Activated naive CD8-positive, alpha-beta T cell treated with anti-CD3 and anti-CD28 coated beads for 36 hours (primary cell): ENCODE measurements at places on chromosomes 6 and 20.
A peak's percentile ranks its signal among the peaks of the same experiment; 100 is the strongest.

- H3K27ac ChIP-seq, result no peak overlapping the region
- H3K4me1 ChIP-seq, result no peaks in the 10 kb centered on the region
- H3K27me3 ChIP-seq, result peaks cover 11% of the 10 kb centered on the region
- no peak overlapping the region for H3K4me3 ChIP-seq
- peak; percentile 37 for DNase-seq
Measured at GRCh38 chr6:134097114-134097707, 44.8 kb upstream of the SLC2A12 start.

DNA sequence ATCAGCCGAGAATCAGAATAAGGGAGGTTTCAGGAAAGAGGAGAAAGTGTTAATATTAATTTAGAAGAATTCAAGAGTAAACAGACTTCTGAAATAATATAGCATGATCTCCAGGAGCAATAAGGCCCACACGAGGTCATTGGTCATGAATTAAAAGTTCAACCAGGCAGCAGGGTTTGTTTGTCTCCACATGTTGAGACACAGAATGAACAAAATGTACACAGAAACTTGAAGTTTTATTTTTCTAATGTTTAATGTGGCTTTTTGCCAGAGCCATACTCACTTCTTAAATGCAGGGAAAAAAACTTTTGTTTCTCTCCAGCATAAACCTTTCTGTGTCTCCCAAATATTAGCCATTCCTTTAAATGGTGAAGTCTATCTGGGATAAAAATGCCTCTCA lies 504.5 kb downstream of the HDGFL1 start:
- DNase-seq, result no peak
- H3K4me3 ChIP-seq, result no peak overlapping the region
- no peaks in the 10 kb centered on the region for H3K36me3 ChIP-seq
- H3K4me1 ChIP-seq, result no peaks in the 10 kb centered on the region

DNA sequence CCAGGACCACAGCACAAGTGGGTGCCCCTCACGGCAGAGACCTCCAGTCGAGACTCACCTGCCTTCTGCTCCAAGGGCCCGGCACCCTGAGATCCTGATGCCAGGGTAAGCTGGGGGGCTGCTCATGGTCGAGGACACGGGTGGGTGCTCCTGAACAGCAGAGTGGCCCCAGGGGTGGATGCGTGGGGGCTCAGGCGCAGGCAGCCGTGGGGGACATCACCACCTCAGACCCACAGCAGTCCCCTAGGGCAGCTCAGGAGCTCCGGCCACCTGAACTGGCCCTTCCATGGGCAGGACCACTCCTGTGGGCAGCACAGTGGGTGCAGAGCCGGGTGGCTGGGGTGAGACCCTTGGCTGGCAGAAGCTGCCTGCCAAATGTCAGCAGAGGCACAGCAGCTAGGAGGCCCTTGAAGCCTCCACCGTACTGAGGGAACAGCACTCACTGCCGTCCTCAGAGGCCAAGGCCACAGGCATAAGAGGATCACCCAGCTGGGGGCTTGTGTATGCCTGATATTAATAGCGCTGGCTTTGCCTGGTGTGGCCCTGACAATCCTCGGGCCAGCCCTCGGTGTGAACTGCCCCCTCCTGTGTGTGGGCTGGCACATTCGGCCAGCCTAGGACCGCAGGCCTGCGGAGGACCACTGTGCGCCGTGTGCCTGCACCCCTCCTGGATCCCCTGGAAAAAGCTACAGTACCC lies 5.4 kb downstream of the UCKL1 start:
- H3K4me3 ChIP-seq, result no peak overlapping the region
- peaks cover 48% of the 10 kb centered on the region for H3K4me1 ChIP-seq
- H3K27me3 ChIP-seq, result no peaks in the 10 kb centered on the region
- H3K27ac ChIP-seq, result no peak overlapping the region

DNA sequence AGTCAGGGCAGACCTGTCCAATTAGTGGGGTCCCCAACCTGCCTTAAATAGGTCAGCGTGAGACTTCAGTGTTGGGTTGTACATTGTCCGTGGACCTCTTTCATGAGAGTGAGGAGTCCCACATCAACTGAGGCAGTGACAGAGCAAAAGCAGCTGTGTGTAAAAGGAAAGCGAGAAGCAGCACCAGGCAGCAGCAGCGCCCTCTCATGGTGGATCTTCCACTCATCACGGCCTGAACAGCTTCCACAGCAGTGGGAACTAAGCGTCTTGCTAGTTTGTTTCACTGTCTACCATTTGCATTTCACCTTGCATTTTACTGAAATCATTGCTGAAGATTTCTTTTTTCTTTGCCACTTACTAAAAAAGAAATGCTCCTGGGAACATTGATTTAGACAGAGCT lies 333.8 kb downstream of the PKHD1 start:
- H3K36me3 ChIP-seq, result no peaks in the 10 kb centered on the region
- no peak overlapping the region for H3K27ac ChIP-seq
- H3K4me3 ChIP-seq, result no peak overlapping the region
- no peak for DNase-seq
- H3K27me3 ChIP-seq, result no peaks in the 10 kb centered on the region
- H3K4me1 ChIP-seq, result no peaks in the 10 kb centered on the region

DNA sequence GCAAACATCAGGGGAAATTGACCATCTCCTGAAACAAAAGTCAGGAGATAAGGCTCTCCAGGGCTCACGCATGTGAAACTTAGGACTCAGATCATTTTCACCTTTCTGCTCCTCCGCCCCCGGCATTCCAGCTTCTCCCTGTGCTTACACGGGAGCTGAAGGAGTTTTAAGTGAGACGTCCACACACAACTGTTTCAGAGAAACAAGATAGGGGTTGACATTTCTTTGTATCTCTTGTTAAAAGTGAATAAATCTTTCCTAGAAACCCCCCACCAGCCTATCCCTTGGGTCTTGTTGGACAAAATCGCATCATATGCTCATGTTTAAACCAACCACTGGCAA lies 46.1 kb downstream of the FAM50B start:
- no peaks in the 10 kb centered on the region for H3K36me3 ChIP-seq
- H3K27me3 ChIP-seq, result no peaks in the 10 kb centered on the region
- H3K4me1 ChIP-seq, result no peaks in the 10 kb centered on the region

- no peak overlapping the region for H3K4me3 ChIP-seq
- H3K4me1 ChIP-seq, result no peaks in the 10 kb centered on the region
- H3K27me3 ChIP-seq, result no peaks in the 10 kb centered on the region
- DNase-seq, result no peak
- no peaks in the 10 kb centered on the region for H3K36me3 ChIP-seq
Measured at GRCh38 chr20:58571356-58571692, 56.1 kb upstream of the APCDD1L start.

GRCh38 chr6:17152703-17153102 lies 50.9 kb downstream of the STMND1 start:
- H3K4me3 ChIP-seq, result no peak overlapping the region
- DNase-seq, result no peak
- H3K27ac ChIP-seq, result no peak overlapping the region
- no peaks in the 10 kb centered on the region for H3K4me1 ChIP-seq
- H3K36me3 ChIP-seq, result no peaks in the 10 kb centered on the region
- H3K27me3 ChIP-seq, result peaks cover 4% of the 10 kb centered on the region

DNA sequence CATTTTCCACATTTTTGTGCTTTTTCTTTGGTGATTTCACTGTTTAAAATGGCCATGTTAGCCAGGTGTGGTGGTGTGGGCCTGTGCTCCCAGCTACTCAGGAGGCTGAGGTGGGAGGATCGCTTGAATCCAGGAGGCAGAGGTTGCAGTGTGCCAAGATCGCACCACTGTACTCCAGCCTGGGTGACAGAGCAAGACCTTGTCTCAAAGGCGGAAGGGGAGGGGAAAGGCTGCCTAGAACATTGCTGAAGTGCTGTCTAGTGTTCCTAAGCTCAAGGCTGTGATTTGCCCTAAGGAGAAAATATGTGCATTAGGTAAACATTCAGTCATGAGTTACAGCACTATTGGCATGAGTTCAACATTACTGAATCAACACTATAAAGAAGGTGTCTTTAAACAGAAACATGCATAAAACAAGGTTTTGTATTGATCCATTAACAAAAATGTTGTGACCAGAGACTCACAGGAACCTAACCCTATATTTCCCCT lies 14.0 kb downstream of the ZC2HC1B start:
- no peaks in the 10 kb centered on the region for H3K27me3 ChIP-seq
- no peak for DNase-seq

- no peak overlapping the region for H3K4me3 ChIP-seq
- H3K27ac ChIP-seq, result no peak overlapping the region
- DNase-seq, result no peak
Measured at GRCh38 chr20:17010181-17010580, 216.7 kb upstream of the PCSK2 start.

DNA sequence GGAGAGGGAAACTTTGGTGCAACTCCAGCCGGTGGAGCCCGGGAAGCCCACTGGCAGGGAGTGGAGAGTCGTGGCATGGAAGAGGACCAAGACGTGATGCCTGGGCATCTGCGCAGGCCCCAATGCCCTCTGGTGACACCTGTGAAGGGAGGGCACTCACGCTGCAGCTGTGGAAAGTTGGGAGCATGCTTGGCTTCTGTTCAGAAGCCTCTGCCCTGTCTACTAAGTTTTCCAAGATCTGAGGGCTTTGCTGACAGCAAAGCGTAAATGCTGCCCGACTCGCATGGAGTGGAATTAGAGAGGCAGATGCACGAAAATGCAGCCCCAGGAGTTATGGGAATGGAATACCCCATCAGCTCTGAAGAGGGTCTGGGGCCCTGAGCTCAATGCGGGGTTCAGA lies 75.7 kb downstream of the SYNDIG1 start:
- H3K36me3 ChIP-seq, result no peaks in the 10 kb centered on the region
- peaks cover 13% of the 10 kb centered on the region for H3K27me3 ChIP-seq
- H3K27ac ChIP-seq, result no peak overlapping the region
- no peaks in the 10 kb centered on the region for H3K4me1 ChIP-seq

- H3K4me3 ChIP-seq, result no peak overlapping the region
- H3K36me3 ChIP-seq, result peaks cover 16% of the 10 kb centered on the region
- no peak overlapping the region for H3K27ac ChIP-seq
- no peaks in the 10 kb centered on the region for H3K4me1 ChIP-seq
- H3K27me3 ChIP-seq, result no peaks in the 10 kb centered on the region
Measured at GRCh38 chr20:37243076-37243936, 18.3 kb downstream of the GHRH start.

DNA sequence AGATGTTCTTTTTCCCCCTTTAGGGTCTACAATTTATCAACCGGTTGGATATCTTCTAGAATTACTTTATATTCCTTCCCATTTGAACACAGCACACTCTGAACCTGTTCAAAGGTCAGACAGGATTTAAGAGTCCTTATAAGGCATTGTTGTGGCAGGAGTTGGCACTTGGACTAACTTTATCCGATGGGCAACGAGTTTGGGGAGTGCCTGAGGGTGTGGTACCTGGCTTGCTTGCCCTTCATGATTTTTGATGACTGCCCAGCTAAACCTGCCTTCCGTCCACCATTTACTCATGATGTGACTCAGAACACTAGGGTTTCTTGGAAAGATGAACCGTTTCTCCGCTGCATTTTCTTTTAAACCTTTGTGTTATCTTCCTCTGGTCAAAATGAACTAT lies 285.2 kb downstream of the FOXC1 start:
- no peaks in the 10 kb centered on the region for H3K27me3 ChIP-seq
- no peak overlapping the region for H3K4me3 ChIP-seq
- H3K27ac ChIP-seq, result no peak overlapping the region
- H3K4me1 ChIP-seq, result peaks cover 15% of the 10 kb centered on the region
- DNase-seq, result no peak

- no peaks in the 10 kb centered on the region for H3K36me3 ChIP-seq
- no peak overlapping the region for H3K27ac ChIP-seq
- peaks cover 16% of the 10 kb centered on the region for H3K27me3 ChIP-seq
- peak overlapping the region; percentile 70 for H3K4me3 ChIP-seq
- peak; percentile 49 for DNase-seq
Measured at GRCh38 chr6:17015551-17016381, 86.1 kb upstream of the STMND1 start.

DNA sequence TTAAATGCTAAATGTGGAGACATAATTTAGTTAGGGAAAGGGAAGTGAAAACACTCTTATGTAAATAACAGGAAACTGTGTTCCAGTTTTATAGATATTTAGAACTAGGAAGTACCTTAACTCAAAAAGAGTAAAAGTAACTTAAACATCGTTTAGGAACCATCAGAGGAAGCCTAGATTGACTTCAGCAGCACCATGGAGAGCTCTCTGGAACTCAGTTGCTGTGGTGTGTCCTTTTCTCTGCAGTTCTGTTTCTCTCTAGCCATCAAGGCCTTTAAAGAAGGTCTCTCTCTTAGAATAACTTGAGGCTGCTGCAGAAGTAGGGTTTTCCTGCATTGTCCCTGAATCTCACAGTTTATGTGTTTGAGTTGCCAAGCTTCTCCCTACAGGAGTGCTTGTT lies 26.9 kb downstream of the CLVS2 start:
- peaks cover 3% of the 10 kb centered on the region for H3K27me3 ChIP-seq
- H3K4me3 ChIP-seq, result no peak overlapping the region
- no peak overlapping the region for H3K27ac ChIP-seq
- H3K36me3 ChIP-seq, result no peaks in the 10 kb centered on the region
- H3K4me1 ChIP-seq, result no peaks in the 10 kb centered on the region

GRCh38 chr6:108689272-108690161 lies 128.8 kb downstream of the FOXO3 start:
- H3K4me3 ChIP-seq, result no peak overlapping the region
- no peaks in the 10 kb centered on the region for H3K27me3 ChIP-seq
- DNase-seq, result no peak
- no peak overlapping the region for H3K27ac ChIP-seq
- H3K4me1 ChIP-seq, result peaks cover 13% of the 10 kb centered on the region
- H3K36me3 ChIP-seq, result peaks cover 6% of the 10 kb centered on the region

DNA sequence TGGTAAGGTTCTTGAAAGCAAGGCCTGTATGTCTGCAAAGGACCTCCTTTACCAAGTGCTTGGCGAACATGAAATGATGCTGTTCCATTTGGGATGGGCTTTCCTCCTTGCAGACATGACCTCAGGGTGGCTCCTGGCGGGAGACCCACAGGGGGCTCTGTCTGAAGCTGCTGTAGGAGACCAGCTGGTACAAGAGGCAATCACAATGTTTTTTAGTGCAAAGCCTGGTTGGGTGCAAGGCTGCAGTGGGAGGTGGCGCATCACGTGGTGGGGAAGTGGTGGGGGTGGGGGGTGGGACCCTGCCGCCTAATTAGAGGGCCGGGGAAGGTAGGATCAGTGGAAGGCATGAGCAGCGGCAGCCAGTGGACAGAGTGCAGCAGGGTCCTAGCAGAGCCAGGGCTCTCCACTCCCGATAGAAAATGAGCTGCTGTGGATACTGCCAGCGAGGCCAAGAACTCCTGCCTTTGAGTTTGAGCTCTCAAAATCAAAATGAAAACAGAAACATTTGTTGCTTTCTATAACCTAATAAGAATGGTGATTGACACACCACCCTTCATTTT lies 9.1 kb upstream of the ARMC2 start:
- peaks cover 14% of the 10 kb centered on the region for H3K27me3 ChIP-seq
- no peaks in the 10 kb centered on the region for H3K36me3 ChIP-seq
- no peak overlapping the region for H3K27ac ChIP-seq
- H3K4me3 ChIP-seq, result no peak overlapping the region
- DNase-seq, result no peak

GRCh38 chr6:111549746-111550145 lies 55.9 kb downstream of the TRAF3IP2 start:
- peaks cover 2% of the 10 kb centered on the region for H3K36me3 ChIP-seq
- H3K4me1 ChIP-seq, result peaks cover 5% of the 10 kb centered on the region
- no peak overlapping the region for H3K27ac ChIP-seq
- no peak for DNase-seq
